T-helper 17 cell (primary cell): ENCODE measurements at places on chromosomes 4 and X. TPM values are rescaled to one million over a fixed set of nuclear protein-coding genes. Genes with fewer than 3 reads are reported as not detected.
A peak's percentile ranks its signal among the peaks of the same experiment; 100 is the strongest.

The NUP62CL gene
- total RNA-seq = 2.2 TPM

GRCh38 chrX:51917604-51918003, 24.2 kb downstream of the MAGED1 start:
- H3K27me3 ChIP-seq = peaks cover 8% of the 10 kb centered on the region
- H3K27ac ChIP-seq = no peak overlapping the region
- DNase-seq = no peak
- no peaks in the 10 kb centered on the region for H3K4me1 ChIP-seq
- no peaks in the 10 kb centered on the region for H3K36me3 ChIP-seq

DNA sequence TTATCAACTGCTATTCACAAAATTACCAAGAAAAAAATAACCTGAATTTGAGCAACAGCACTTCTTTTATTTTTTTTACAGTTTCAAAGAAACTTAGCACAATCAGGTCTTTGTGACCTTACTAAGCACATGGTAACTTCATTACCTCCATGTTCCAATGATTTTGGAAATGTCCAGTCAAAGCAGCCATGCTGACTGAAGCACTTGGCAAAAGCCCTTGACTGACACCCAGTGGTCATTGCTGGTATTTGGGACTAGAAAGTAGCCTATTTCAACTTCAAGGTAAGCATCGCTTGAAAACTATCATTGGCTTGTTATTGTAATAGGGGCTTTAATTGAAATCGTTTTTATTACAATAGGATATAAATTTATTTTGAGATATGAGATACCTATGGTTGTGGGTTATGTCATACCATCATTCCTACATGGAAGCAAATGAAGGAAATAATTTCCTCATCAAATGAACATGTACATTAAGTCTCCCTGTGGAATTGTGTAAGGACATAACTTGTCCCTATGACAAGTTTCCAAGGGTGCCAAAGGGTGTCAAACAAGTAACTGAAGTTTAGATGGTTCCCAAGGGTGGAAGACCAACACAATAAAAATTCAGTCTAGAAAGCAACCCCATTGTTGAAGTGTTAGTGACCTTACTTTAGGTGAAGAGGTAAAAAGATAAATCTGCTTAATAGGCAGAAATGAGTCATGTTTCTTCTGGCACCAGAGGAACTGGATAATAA, 15.2 kb upstream of the ANXA10 start:
- H3K27ac ChIP-seq = no peak overlapping the region
- no peak for DNase-seq
- H3K36me3 ChIP-seq = no peaks in the 10 kb centered on the region
- no peak overlapping the region for H3K4me3 ChIP-seq
- no peaks in the 10 kb centered on the region for H3K4me1 ChIP-seq

GRCh38 chr4:5477613-5478012, 230.7 kb downstream of the EVC2 start:
- no peaks in the 10 kb centered on the region for H3K36me3 ChIP-seq
- no peaks in the 10 kb centered on the region for H3K4me1 ChIP-seq
- H3K4me3 ChIP-seq = no peak overlapping the region
- no peak for DNase-seq

The KLB gene
- total RNA-seq = not detected

The FMR1 gene
- 83.1 TPM for total RNA-seq

The RAB9B gene
- 0.18 TPM for total RNA-seq

DNA sequence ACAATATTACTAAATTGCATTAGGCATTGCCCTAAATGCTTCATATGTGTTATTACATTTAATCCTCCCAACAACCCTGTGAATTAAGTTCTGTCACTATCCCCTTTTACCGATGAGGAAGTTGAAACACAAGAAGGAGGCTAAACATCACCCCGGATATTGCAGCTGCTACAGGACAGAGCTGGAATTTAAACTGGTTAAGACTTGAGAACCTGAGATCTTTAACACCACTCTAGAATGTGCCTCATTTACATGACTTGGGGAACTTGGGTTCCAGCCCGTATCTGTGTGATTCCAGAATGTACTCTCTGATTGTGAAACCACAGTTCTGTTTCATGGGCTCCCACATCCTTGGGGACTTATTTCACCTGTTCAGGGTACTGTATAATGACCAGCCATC, 165.1 kb upstream of the PPARGC1A start:
- no peak overlapping the region for H3K4me3 ChIP-seq
- no peaks in the 10 kb centered on the region for H3K27me3 ChIP-seq
- peaks cover 2% of the 10 kb centered on the region for H3K36me3 ChIP-seq
- H3K4me1 ChIP-seq = no peaks in the 10 kb centered on the region
- no peak overlapping the region for H3K27ac ChIP-seq

DNA sequence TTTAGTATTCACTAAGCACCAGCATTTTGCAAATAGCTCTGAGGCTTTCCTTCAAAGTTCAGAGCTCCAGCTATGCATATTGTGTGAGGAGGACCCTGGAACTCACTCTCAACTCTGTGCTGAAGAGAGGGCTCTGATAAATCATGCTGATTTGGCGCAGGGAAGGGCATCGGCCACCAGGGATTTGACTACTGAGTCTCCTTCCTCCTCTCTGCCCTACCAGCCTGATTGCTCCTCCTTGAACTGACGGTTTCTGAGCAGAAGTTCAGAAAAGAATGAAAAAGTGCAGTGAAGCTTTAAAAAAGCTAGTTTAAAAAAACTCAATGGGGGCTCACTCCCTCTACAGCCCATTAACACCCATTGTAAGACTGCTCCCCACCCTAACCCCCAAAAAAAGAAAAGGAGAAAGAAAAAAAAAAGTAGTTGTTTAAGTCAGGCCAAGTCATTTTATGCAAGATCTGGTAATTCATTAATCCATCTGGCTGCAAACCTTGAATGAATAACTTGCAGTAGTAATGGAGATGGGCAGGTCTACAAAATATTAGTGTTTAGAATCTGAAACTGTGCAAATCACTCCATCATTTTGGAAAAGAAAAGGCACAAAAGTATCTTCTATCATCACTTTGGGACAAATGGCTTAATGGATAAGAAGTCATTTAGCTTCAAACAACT, 13.3 kb downstream of the PPARGC1A start:
- H3K4me3 ChIP-seq = no peak overlapping the region
- no peaks in the 10 kb centered on the region for H3K36me3 ChIP-seq
- no peaks in the 10 kb centered on the region for H3K4me1 ChIP-seq
- H3K27me3 ChIP-seq = no peaks in the 10 kb centered on the region
- no peak overlapping the region for H3K27ac ChIP-seq

DNA sequence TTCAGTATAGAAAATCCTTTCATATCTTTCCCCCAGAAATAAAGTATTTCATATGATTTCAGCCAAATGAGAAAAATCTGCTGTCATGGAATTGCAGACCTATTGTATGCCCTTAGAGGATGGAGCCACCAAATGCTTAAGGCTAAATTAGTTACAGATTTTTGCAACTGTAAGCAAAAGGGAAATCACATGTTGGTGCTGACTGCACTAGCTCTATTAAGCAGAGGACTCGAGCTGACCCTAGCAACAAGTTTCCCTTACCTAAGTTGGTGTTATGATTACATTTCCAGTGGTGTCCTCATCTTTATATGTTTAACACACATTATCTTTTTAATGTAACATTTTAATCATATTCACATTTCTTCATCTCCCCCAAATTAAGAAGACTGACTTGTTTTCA, 58.3 kb upstream of the DOCK11 start:
- no peaks in the 10 kb centered on the region for H3K27me3 ChIP-seq
- peak overlapping the region; percentile 65 for H3K27ac ChIP-seq
- H3K4me3 ChIP-seq = no peak overlapping the region
- no peak for DNase-seq
- no peaks in the 10 kb centered on the region for H3K36me3 ChIP-seq

DNA sequence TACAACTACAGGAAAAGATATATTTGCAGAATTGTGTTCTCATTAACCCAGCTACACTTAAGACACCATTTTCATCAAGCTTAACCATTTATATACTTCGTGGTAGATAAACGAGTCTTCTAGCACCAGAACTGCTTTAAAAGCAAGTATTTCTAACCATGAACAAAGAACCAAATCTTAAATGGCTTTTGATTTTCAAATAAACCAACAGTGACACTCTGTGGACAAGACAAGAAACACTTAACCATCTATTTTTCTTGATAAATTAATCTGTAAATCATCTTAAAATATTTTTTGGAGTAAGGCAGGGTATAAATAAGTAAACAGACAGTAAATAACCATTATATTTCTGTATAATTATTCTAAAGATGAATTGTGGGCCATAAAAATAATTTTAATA, 10.2 kb downstream of the BEND2 start:
- no peaks in the 10 kb centered on the region for H3K4me1 ChIP-seq
- H3K4me3 ChIP-seq = no peak overlapping the region
- no peak for DNase-seq
- H3K27me3 ChIP-seq = no peaks in the 10 kb centered on the region
- H3K36me3 ChIP-seq = no peaks in the 10 kb centered on the region
- no peak overlapping the region for H3K27ac ChIP-seq

DNA sequence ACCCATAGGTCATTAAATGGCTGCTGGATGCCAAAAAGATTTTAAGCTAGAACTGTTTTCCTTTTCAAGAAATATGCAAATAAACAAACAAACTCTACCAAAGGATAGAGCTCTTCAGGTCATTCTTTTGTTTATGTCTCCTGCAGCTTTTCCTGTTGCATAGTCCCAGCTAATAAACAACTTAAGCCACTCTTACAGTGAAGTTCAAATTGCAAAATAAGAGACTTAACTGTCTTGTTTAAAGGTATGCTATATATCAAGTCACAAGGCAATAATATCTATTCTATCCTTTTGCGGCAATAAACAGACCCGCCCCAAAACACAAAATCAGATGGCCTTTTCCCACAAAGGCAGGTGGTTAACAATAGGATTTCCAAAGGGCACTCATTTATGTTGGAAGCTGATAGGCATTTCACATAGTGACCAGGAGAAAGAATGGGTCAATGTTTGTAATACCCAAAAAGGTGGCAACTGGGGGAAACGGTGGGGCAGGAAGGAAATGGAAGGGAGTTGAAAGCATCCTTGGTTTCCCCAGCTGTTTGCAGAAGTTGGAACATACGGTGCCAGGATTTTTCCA, 15.3 kb downstream of the HAND2 start:
- H3K27ac ChIP-seq = no peak overlapping the region
- peaks cover 89% of the 10 kb centered on the region for H3K27me3 ChIP-seq
- peak overlapping the region; percentile 26 for H3K4me3 ChIP-seq
- H3K4me1 ChIP-seq = peaks cover 2% of the 10 kb centered on the region
- H3K36me3 ChIP-seq = peaks cover 2% of the 10 kb centered on the region
- DNase-seq = no peak

- no peak overlapping the region for H3K27ac ChIP-seq
- H3K27me3 ChIP-seq = no peaks in the 10 kb centered on the region
- no peak for DNase-seq
- H3K4me1 ChIP-seq = no peaks in the 10 kb centered on the region
- H3K36me3 ChIP-seq = no peaks in the 10 kb centered on the region
Observed at GRCh38 chr4:164396439-164396838, 357.5 kb upstream of the SMIM31 start.
